Lower leg skin (tissue), 4 donors: ENCODE measurements at places on chromosomes 1 and 21. TPM values are rescaled to one million over a fixed set of nuclear protein-coding genes. Genes with fewer than 3 reads are reported as not detected.

- DNase-seq, result no peak
Measured at GRCh38 chr1:175725684-175726083, 17.7 kb downstream of the TNR start.

The LMX1A gene
- not detected for total RNA-seq

DNA sequence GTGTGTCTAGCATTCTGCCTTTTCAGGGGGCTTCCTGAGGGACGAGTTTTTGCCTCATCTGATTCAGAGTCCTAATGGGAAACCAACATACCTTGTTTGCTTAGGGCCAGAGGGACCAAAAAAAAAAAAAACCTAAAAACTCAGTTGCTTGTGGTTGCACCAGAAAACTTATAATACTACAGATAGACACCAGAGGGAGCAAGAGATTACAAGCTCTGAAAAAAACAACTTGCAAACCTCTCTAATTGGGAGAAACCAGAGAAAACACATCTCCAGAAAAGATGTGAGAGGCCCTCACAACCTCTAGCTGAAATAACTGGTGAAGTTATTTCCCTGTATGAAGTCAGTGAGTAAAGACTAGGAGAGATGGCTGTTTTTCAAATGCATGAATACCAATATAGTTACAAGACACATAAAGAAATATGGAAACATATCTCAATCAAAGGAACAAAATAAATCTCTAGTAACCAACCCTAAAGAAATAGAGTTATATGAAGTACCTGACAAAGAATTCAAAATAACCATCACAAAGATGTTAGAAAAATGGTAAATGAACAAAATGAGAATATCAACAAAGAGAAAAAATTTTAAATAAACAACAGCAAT is 233.7 kb upstream of the NFIA start:
- DNase-seq, result no peak

DNA sequence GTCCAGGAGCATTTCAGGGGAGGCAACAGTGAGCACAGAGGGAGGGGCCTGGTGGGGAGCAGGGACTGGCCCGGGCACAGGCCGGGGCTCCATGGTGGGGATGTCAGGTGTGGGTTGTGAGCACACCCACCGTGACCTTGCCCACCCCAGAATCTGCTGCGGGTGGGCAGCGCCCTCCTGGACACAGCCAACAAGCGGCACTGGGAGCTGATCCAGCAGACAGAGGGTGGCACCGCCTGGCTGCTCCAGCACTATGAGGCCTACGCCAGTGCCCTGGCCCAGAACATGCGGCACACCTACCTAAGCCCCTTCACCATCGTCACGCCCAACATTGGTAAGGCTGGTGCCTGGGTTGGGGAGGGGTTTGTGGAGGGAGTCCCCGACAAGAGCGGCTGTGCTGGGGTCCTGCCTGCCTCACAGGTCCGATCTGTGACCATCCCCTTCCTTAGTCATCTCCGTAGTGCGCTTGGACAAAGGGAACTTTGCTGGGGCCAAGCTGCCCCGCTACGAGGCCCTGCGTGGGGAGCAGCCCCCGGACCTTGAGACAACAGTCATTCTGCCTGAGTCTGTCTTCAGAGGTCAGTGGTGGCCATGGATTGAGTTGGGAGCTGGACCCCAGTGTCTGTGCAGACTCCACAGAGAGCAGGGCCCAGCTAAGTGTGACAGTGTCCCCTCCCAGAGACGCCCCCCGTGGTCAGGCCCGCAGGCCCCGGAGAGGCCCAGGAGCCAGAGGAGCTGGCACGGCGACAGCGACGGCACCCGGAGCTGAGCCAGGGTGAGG is 14.3 kb downstream of the PSRC1 start:
- DNase-seq, result no peak

The ANKRD45 gene
- not detected for total RNA-seq

DNA sequence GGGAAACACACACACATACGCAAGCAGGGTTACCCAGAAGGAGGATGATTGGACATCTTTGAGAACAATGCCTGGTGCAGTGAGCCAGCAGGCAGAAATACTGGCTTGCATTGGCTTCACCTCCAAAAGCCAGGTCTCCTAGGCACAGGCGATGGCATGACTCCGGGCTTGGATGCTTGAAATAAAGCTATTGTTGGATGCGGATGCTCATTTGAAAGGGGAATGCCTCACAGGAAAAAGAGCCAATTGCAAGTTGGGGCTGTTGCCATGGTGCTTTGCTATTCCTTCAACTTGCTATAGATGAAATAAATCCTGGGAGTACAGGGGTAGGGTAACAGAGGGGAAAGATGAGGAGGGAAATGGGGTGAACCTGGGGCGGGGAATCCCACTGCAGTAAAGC is 180.7 kb upstream of the SGIP1 start:
- DNase-seq, result no peak
